ENCODE measurements at places on chromosomes 7 and 10. TPM values are rescaled to one million over a fixed set of nuclear protein-coding genes. Genes with fewer than 3 reads are reported as not detected.

DNA sequence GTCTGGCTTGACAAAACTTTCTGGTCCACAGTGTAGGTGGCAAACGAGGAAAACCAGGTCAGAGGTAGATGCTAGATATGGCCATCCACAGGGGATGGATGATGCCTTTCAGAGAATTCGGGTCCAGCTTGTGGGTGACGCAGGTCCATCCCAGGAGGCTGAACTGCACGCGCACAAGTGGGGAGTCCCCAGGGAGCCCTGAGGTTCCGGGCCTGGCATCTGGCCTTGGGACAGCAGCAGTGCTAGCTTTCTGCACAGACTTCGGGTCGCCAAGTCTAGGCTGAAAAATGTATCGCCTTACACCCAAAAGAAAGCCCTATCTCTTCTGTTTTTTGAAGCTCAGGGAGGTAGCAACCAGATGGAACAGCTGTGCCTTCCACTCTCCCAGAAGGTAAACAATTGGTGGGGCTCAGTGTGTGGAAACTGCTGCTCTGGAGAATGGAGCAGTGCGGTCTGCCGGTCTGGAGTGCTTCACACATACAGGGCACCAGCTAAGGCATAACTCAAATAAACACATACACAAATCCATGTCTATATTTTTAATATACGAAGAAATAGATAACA lies 119.3 kb upstream of the ACBD5 start:
- DNase-seq, result no peak

The ASZ1 gene
- total RNA-seq, result not detected

The YWHAG gene
- 35.9 TPM for total RNA-seq

The DENND11 gene
- total RNA-seq, result 8.7 TPM

GRCh38 chr7:140646931-140647647 lies 6.5 kb upstream of the DENND2A start:
- DNase-seq, result peak; percentile 48

The CLDN12 gene
- 18.7 TPM for total RNA-seq

The HOXA1 gene
- 0.58 TPM for total RNA-seq

The STK17A gene
- total RNA-seq, result 16.3 TPM

The RHOBTB1 gene
- total RNA-seq, result 31.9 TPM

GRCh38 chr10:7513455-7513854 lies 102.6 kb upstream of the SFMBT2 start:
- DNase-seq, result no peak

DNA sequence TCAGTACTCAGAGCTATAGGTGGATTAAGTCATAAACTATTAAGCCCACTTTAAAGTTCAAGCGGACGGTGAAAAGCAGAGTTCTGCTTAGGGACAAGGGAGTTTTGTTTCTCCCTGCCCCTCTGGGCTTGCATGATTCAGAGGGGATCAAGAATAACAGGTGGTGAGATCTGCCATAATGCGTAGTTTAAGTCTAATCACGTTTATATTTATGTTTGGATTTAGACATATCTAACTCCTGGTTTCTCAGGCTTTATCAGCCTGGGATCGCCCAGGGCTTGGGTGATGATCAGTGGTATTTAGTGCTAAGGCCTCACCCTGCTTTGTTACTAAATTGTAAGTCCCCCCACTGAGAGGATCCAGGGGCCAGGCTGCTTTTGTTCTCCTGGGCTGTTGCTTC lies 335.4 kb upstream of the NRP1 start:
- no peak for DNase-seq

The STAG3 gene
- total RNA-seq, result 1.6 TPM

The FAM20C gene
- 24.0 TPM for total RNA-seq

- no peak for DNase-seq
These were observed 93.6 kb downstream of the LRMDA start for GRCh38 chr10:75525067-75525466.

The ATRNL1 gene
- total RNA-seq, result 7.1 TPM

- no peak for DNase-seq
These were observed 124.4 kb upstream of the FGFR2 start for GRCh38 chr10:121722665-121723064.

GRCh38 chr7:130479716-130480400 lies 12.0 kb upstream of the MEST start:
- no peak for DNase-seq

DNA sequence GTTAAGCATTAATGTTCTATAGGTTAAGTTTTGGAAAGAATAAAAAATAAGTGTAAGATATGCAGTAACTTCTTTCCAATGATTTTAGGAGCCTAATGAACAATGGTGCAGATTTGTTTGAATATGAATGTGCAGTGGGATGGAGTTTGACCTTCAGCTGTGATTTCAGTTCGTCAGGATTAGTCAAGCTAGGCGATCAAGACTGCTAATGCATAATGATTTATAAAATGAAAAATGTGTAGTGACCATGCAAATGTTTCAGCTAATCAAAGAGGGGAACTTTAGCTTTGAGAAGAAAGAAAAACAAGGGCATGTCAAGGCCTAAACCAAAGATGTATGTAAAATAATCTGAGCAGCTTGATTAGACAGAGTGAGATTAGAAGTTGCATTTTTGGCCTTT lies 208.5 kb downstream of the FOXP2 start:
- DNase-seq, result no peak

- DNase-seq, result no peak
These were observed 400.4 kb downstream of the CDC14C start for GRCh38 chr7:49324707-49325106.

Measured in muscle of leg (tissue), 16 donors.